Forelimb muscle (tissue), 1 donor: ENCODE measurements at places on chromosomes 11 and 22. TPM values are rescaled to one million over a fixed set of nuclear protein-coding genes. Genes with fewer than 3 reads are reported as not detected.

GRCh38 chr11:17443423-17443822 is 33.2 kb downstream of the ABCC8 start:
- no peak for DNase-seq

FGF3 gene
- polyA plus RNA-seq, result not detected

GRCh38 chr11:122491509-122491908 is 164.0 kb upstream of the UBASH3B start:
- no peak for DNase-seq

CRYBB2 gene
- not detected for polyA plus RNA-seq

GRCh38 chr22:50544078-50544745 is 1.5 kb upstream of the KLHDC7B start:
- DNase-seq, result no peak

RAB39A gene
- polyA plus RNA-seq, result 0.44 TPM

NRIP3 gene
- 0.87 TPM for polyA plus RNA-seq

DNA sequence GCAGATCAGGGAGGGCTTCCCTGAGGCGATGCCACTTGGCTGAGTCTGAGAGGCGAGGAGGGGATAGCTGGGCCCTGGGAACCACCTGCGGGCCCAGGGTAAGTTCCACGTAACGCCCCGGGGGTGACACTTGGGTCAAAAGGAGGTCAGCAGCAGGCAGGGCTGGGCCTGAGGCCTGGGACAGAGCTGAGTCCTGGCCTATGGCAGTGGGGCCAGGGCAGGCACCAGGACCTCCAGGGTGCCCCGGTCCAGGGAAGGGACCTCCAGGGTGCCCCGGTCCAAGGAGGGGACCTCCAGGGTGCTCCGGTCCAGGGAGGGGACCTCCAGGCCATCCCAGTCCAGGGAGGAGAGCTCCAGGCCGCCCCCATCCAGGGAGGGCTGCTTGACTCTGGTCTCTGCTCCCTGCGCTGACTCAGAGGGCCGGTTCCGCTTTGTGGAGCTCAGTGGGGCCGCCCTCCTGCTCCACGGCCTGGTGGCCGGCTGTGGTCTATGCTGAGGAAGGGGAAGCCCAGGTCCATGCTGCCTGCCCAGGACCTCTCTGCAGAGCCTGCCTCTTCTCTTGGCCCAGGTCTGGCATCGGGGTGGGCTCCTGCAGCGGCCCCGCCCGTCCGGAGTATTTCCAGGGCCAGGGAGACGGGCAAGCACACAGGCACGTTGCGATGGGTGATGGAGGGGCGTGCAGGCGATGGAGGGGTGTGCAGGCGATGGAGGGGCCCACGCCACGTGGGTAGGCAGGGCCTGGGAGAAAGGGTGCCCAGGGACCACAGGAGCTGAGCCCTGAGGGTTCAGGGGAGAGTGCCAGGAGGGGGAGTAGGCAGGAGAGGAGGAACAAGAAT is 19.5 kb upstream of the WNT7B start:
- no peak for DNase-seq

GRCh38 chr11:91880660-91881059 is 344.0 kb upstream of the FAT3 start:
- DNase-seq, result no peak

DNA sequence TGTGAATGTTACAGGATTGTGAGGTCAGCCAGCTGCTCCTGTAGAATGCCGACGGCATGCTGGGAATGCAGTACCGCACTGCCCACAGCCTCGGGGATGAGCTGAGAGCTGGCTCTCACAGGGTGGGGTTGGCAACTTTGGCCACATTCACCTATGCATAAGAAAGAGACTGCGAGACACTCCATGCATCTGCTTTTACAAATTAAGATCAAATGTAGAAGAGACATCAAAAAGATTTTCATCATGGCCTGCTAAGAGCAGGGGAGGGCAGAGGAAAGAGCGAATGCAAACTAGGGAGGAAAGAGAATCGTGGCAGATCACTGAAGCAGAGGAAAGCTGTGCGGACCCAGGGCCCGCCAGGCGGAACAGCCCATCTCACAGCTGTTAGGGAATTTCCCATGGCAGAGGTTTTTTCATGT is 49.8 kb upstream of the SPATA19 start:
- DNase-seq, result no peak

GRCh38 chr11:61293867-61294716 is 1.0 kb downstream of the VWCE start:
- DNase-seq, result no peak

DENND5A gene
- polyA plus RNA-seq, result 59.3 TPM

GRCh38 chr22:46250783-46251125 is 661 bp upstream of the CDPF1 start:
- no peak for DNase-seq

TIMP3 gene
- polyA plus RNA-seq, result 89.6 TPM

HBE1 gene
- 5.5 TPM for polyA plus RNA-seq

GRCh38 chr22:30562366-30562765 is 12.1 kb downstream of the GAL3ST1 start:
- DNase-seq, result no peak
